ENCODE measurements at places on chromosomes 4 and X. TPM values are rescaled to one million over a fixed set of nuclear protein-coding genes. Genes with fewer than 3 reads are reported as not detected.

- ATAC-seq = no peak
- H3K27me3 ChIP-seq = no peaks in the 10 kb centered on the region
- H3K4me1 ChIP-seq = no peaks in the 10 kb centered on the region
Observed at GRCh38 chr4:115054836-115055235, 58.6 kb downstream of the NDST4 start.

DNA sequence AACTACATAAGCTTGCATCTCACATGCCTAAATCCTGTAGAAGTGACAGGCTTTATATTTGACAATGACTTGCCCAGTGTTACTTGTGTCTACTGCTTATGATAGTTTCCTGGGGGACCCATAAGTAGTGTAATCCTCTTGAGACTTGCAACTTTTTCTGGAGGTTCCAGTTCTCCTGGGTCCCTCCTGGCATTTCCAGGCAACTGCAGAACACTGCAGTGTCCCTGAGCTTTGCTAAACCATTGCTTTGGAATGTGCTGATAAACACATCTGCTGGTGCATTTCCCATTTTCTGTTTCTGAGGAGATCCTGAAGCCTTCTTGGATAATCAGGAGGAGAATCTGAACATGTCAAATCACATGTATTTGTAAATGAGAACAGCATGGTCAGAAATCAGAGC is 82.0 kb downstream of the ANOS1 start:
- H3K36me3 ChIP-seq = no peaks in the 10 kb centered on the region
- ATAC-seq = no peak
- H3K4me3 ChIP-seq = no peak overlapping the region
- H3K4me1 ChIP-seq = no peaks in the 10 kb centered on the region
- H3K27me3 ChIP-seq = no peaks in the 10 kb centered on the region
- H3K27ac ChIP-seq = no peak overlapping the region

GRCh38 chrX:112066813-112067212 is 15.8 kb downstream of the TRPC5 start:
- no peak for ATAC-seq

DNA sequence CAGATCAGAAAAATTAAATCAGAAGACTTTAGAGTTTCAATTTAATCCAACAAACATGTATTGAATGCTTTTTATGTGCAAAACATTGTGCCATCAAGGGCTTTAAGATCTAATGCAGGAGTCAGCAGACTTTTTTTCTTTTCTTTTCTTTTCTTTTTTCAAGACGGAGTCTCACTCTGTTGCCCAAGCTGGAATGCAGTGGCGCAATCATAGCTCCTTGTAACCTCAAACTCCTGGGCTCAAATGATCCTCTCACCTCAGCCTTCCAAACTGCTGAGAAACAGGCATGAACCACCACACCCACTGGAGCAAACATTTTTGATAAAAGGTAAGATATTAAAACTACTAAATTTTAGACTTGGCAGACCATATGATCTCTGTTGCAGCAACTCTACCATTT is 24.6 kb upstream of the LRBA start:
- H3K27me3 ChIP-seq = no peaks in the 10 kb centered on the region
- no peak for ATAC-seq
- no peaks in the 10 kb centered on the region for H3K36me3 ChIP-seq
- H3K27ac ChIP-seq = no peak overlapping the region
- H3K4me3 ChIP-seq = no peak overlapping the region

DNA sequence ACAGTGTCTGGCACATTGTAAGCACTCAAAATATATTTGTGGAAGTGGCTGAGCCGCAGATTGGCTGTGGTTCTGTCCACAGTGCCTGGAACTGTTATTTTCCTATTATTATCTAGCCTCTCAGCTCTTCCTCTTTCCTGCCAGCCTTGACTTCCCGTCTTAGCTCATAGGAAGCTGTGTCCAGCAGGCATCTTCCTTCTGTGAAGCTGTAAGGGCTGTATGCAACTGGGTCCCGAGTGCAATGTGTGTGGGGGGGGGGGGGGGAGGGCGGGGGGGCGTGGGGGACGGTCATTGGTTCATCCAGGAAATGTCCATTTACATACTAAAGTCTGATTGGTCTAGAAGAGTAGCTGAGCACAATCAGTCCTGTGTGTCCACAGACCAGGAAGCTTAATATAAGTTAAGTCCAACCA is 210.7 kb downstream of the PDGFRA start:
- no peak overlapping the region for H3K4me3 ChIP-seq
- peak overlapping the region; percentile 29 for H3K27ac ChIP-seq
- H3K4me1 ChIP-seq = no peaks in the 10 kb centered on the region

DNA sequence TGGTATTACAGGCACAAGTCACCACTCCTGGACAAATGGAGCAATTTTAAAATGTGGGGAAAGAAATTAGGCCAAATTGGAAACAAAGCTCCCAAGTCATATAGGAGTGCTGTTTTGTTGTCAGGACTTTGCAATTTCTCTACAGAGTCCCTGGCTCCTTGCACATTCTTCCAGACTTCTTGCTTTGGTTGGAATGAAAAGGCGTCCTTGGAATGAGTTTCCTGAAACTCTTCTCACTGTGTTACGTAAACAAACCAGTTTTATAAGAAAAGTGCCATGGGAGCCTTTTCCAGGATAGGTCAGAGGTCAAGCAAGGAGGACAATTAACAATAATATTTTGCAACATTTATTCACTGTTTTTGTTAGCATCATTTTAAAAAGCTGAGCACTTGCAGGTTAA is 32.4 kb upstream of the KIT start:
- no peak overlapping the region for H3K27ac ChIP-seq
- peak; percentile 82 for ATAC-seq
- no peaks in the 10 kb centered on the region for H3K36me3 ChIP-seq
- peaks cover 5% of the 10 kb centered on the region for H3K4me1 ChIP-seq

DNA sequence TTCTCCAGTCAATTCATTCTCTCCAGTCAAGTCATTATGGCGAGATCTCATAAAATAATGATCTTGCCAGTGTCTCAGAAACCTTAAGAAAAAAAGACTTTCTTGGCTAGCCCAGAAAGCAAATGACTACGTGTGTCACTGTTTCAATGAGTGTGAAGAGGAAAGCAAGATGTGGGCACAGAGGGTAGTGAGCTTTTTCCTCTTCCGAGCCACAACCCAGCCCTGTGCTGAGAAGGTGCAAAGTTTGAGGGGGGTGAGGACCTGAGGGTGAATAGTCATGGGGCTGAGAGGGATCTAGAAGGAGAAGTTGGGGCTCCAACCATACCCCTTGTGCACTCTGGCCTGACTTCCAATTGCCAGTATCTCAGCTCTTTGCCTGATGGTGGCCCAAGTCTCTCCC is 85.6 kb upstream of the EGFL6 start:
- H3K4me3 ChIP-seq = no peak overlapping the region
- no peak overlapping the region for H3K27ac ChIP-seq
- ATAC-seq = no peak

DNA sequence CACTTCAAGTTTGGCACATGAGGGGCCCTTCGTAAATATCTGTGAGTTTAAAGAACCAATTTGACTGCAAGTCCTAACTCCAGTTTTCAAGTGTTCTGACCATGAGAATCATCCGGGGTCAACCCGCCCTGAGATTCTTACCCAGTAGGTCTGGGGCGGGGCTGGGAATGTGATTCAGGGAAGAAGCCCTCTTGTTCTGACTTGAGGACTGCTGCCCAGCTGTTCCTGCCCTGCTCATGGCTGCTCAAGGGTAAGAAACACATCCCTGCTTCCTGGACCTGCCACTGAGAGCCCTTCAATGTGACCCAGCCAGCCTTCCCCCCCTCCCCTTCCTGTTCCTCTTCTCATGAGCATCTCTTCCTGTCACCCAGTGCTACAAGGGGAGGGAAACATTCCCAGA is 92.7 kb upstream of the PGRMC2 start:
- peaks cover 10% of the 10 kb centered on the region for H3K4me1 ChIP-seq
- no peak for ATAC-seq
- no peak overlapping the region for H3K27ac ChIP-seq
- H3K4me3 ChIP-seq = no peak overlapping the region

DNA sequence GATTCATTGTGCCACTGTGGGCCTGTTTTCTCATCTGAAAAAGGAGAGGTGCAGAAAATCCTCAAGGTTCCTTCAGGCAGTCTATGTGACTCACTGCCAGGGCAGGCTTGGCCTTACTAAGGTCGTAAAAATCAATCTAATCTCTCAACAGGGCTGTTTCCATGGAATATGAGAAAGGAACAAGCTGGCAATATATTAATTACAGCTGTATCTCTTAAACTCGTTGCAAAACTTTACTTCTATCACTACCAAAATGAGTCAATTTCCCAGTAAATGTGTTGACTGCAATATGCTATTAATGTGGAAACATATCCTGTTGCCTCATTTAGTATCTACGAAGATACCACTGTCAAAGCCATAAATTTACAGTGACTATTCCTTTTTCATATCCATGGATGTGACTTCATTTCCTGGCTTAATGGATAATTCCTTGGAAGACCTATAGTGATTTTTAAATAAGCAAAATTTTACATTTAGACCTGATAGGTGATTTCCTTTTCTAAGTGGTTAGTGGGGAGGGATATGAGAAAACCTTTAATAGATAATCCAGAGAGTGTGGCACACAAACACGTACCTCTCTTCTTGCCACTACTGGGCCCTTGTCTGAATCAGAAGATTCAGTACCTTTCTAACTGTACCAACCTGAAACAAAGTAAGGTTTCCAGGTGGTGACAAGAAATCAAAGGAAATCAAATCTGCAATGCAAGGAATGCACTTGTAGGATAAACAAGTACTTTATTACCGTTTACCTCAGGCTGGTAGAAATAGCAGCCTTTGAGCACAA is 127.4 kb upstream of the FTHL17 start:
- peaks cover 18% of the 10 kb centered on the region for H3K36me3 ChIP-seq
- H3K4me1 ChIP-seq = no peaks in the 10 kb centered on the region
- no peak overlapping the region for H3K4me3 ChIP-seq
- H3K27ac ChIP-seq = no peak overlapping the region
- no peaks in the 10 kb centered on the region for H3K27me3 ChIP-seq

DNA sequence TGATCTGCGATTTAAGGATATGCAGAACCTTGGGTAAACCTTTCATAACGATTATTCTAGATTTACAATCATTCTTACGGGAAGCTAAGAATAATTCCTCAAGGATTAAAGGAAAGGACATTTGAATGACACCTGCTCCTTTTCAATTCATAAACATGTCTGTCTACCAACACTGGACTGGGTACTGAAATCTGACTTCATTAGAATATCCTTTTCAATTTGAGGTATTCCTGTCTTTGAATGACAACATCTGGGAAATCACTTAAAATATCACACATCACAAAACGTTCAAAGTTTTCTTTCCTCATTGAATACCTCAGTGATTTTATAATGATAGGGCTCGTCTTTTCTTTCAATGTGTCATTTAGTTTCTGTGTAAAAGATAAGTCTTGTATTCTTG is 87.7 kb downstream of the CFAP47 start:
- no peak for ATAC-seq
- no peaks in the 10 kb centered on the region for H3K4me1 ChIP-seq
- no peak overlapping the region for H3K27ac ChIP-seq
- H3K36me3 ChIP-seq = no peaks in the 10 kb centered on the region
- H3K4me3 ChIP-seq = no peak overlapping the region

DNA sequence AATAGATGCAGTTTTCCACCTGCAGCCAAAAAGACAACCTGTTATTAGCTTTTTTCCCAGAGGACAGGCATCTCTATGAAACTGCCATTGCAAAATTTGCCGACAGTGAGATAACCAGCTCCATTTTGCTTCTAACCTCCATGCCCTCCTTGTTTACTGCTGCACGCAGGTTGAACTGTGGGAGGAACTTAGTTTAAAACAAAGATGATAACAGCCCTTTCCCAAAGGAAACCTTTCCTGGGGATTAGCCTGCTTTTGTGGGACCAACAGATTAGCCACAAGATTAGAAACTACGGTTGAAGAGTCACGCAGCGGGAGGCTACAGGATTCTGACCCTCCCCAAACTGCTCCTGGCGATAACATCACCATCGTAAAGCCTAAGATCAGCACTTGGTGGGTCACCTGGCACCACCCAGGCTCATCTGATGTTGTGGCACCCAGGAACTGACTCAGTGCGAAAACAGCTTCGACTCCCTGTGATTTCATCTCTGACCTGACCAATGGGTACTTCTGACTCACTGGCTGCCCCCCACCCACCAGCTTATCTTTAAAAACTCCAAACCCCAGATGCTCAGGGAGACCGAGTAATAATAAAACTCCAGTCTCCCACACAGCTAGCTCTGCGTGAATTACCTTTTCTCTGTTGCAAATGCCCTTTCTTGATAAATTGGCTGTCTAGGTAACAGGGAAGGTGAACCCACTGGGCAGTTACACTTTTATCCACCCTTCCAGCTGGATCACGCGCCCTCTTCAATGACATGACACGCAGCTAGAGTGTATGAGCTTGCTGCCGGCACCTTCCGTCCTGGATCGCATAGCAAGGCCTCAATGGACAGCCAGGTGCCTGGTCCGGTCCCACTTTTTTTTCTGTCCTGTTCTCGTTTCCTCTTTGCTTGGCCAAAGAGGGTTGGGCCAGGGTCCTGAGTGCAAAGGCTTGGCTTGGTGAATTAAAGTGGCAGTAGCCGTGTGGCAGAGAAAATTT is 27.2 kb downstream of the NOP14 start:
- peaks cover 54% of the 10 kb centered on the region for H3K36me3 ChIP-seq
- peaks cover 54% of the 10 kb centered on the region for H3K4me1 ChIP-seq
- H3K27ac ChIP-seq = no peak overlapping the region
- ATAC-seq = no peak
- H3K27me3 ChIP-seq = no peaks in the 10 kb centered on the region
- H3K4me3 ChIP-seq = peak overlapping the region; percentile 57

GRCh38 chr4:121789960-121790829 is 10.9 kb upstream of the EXOSC9 start:
- no peaks in the 10 kb centered on the region for H3K4me1 ChIP-seq
- peaks cover 53% of the 10 kb centered on the region for H3K27me3 ChIP-seq
- H3K36me3 ChIP-seq = no peaks in the 10 kb centered on the region

DNA sequence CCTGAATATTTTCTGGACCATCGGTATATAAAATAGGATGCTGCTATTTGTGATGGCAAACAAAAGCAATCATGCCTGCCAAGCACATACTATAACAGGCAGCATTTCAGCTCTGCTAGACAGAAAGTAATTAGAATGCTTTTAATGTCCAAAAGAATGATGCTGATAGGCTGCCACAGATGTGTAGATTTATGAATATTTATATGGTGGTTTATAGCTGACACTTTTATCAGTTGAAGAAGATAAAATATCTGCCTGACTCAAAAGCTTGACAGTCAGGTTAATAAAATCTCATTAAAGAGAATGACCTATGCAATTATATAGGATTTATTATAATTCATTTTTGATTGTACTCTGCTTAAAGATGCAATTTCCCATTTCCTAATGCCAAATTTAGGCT is 4.0 kb downstream of the BEND4 start:
- H3K36me3 ChIP-seq = no peaks in the 10 kb centered on the region
- ATAC-seq = no peak
- H3K4me1 ChIP-seq = peaks cover 15% of the 10 kb centered on the region
- H3K4me3 ChIP-seq = no peak overlapping the region
- no peak overlapping the region for H3K27ac ChIP-seq

PRRG3 gene
- 1.3 TPM for total RNA-seq

FAAH2 gene
- total RNA-seq = 0.13 TPM

GAGE1 gene
- total RNA-seq = not detected

ASB9 gene
- total RNA-seq = 4.4 TPM

CCSER1 gene
- total RNA-seq = 2.4 TPM

F9 gene
- total RNA-seq = not detected

GRID2 gene
- not detected for total RNA-seq

TCEAL6 gene
- 1.3 TPM for total RNA-seq

KLF8 gene
- 10.9 TPM for total RNA-seq

GLRA3 gene
- total RNA-seq = not detected

GAB1 gene
- total RNA-seq = 112 TPM

All from gastroesophageal sphincter (tissue), 4 donors.